ENCODE measurements at places on chromosomes 4 and X. TPM values are rescaled to one million over a fixed set of nuclear protein-coding genes. Genes with fewer than 3 reads are reported as not detected.

The FABP2 gene
- not detected for total RNA-seq

The SPIN2A gene
- total RNA-seq: 0.54 TPM

The NRK gene
- not detected for total RNA-seq

The HSD17B13 gene
- 0.10 TPM for total RNA-seq

The UTP3 gene
- total RNA-seq: 52.8 TPM

The MCUB gene
- 46.0 TPM for total RNA-seq

The DACH2 gene
- not detected for total RNA-seq

The SPANXC gene
- total RNA-seq: not detected

The SMIM43 gene
- not detected for total RNA-seq

The WAS gene
- 122 TPM for total RNA-seq

The NDST4 gene
- total RNA-seq: not detected

The MGAT4D gene
- total RNA-seq: not detected

The SRPK3 gene
- total RNA-seq: not detected

The HELT gene
- not detected for total RNA-seq
